Hematopoietic multipotent progenitor cell treated with erythropoietin and hydrocortisone succinate and interleukin-3 and kit ligand, for 6 days (in vitro differentiated cells): ENCODE measurements at places on chromosomes 1 and 21.

GRCh38 chr1:51285055-51285454 lies 45.3 kb downstream of the TTC39A start:
- peak; percentile 45 for DNase-seq

GRCh38 chr1:67666636-67667035 lies 18.4 kb upstream of the GADD45A start:
- no peak for DNase-seq

DNA sequence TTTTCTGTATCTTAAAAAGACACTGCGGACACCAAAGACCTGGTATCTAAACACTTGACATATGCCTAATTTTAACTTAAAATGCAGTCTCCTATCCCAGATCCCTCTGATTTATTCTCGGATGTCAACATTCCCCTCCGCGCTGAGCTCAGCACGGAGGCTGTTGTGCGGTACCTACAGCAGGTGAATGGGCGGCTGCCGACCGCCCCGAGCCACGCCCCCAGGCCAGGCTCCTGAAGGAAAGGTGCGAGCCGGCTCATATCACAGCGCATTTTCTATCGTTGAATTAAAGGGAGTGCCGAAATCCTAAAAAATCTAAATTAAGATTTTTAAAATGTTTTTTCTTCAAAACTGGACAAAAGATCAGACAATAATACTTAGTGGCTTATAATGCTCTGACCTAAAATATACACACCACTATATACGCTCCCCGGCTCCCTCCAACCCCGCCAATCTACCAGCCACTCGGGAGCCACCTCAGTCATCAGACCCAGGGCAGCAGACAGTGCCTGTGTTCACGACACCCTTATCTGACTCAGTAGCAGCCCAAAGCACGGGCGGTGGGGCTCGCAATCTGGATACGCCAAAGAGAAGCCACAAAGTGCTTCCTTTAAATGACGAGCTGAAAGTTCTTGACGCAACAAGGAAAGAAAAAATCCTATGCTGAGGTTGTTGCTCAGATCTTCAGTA lies 4.1 kb downstream of the WRAP73 start:
- no peak for DNase-seq

DNA sequence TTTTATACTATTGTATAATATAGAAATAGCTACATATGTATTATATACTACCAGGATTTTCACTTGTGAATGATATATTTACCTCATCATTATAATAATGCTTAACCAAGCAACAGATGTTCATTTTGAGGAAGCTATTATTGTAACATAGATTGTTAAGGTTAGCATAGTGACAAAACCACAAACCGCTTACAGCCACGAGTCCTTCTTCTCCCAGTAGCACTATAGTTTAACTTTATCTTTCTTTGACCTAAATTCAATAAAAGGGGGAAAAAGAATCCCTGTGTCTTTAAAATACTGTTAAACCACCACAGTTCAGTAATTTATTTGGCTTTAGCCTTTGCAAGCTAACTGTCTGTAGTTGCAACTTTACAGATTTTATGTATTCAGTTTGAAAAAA lies 1039.4 kb upstream of the B3GALT2 start:
- DNase-seq, result peak; percentile 73

DNA sequence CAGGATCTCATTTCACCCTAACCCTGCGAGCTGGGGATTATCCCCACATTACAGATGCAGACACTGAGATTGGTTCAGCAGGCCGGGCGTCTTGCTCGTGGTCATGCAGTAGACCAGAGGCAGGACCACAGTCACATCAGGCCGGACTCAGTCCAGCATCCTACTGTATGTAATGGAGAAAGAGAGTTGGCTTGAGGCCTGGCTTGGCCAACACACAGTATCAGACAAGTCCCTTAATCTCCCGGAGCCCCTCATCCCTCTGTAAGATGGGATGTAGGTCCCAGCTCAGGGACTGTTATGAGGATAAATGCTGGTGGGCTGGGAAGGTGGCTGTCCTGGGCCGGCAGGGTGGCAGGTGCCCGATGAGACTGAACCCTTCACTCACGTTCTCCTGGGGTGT lies 66.1 kb upstream of the ACTL8 start:
- no peak for DNase-seq

DNA sequence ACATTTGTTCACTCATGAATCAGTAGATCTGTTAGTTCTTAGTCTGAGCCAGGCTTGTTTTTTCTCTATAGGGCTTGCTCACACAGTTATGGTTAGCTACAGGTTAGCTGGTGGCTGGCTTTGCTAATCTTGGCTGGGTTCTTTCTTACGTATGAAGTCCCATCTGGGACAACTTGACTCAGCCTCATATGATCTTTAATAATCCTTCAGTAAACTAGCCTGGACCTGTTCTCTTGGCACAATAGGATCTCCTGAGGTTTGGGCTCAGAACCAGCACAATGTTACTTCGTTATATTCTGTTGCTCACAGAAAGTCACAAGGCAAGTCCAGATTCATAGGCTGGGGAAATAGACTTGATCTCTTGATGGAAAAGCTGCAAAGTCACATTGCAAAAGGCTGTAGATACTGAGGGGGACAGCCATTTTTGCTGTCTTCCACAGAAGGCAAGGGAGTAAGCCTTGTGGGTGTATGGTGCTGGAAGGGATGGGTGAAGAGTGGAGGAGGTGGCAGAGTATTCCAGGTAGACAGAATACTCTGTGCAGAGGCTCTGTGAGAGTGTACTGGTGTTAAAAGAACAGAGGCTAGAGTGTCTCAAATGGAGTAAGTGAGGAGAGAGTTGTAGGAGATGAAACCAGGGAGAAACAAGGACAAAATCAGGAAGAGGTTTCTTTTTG lies 24.4 kb downstream of the EFCAB7 start:
- DNase-seq, result no peak

DNA sequence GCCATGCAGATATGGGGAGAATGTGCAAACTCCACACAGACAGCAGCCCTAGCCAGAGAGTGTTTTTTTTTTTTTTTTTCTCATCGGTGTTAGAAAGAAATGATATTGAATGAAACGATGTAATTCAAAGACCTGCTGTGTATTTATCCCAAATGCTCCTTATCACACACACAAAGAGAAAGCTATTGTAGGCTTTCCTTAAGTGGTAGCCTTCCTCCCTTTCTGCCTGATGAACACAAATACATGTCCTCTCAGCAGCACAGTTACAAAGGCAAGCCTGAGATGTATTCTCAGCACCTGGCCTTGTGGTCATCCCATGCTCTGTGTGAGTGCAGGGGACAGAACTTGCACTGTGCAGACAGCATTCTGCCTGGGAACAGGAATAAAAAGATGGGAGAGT lies 93.8 kb downstream of the PLPPR5 start:
- DNase-seq, result no peak
